ENCODE measurements at places on chromosomes 13 and 19. TPM values are rescaled to one million over a fixed set of nuclear protein-coding genes. Genes with fewer than 3 reads are reported as not detected.
A peak's percentile ranks its signal among the peaks of the same experiment; 100 is the strongest.

DNA sequence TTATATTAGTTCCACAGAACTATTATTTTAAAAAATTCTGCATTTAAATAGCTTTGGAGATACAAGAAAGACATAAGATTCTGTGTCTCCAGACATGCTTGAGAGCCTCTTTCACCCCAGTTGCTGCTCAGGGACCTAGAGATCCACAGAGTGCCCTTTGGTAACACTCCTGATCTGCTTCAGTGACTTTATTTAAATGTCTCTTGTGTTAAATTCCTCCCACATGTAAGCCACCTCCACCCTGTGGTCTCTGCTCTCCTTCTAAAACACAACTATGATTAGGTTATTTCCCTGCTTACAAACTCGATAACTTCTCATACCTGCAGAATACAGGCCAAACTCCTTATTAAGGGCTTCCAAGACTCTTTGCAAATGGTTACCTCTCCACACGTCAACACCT lies 141.0 kb downstream of the RFC3 start:
- no peak for DNase-seq

GRCh38 chr13:68417801-68418200 lies 1187.7 kb upstream of the PCDH9 start:
- DNase-seq, result no peak

DNA sequence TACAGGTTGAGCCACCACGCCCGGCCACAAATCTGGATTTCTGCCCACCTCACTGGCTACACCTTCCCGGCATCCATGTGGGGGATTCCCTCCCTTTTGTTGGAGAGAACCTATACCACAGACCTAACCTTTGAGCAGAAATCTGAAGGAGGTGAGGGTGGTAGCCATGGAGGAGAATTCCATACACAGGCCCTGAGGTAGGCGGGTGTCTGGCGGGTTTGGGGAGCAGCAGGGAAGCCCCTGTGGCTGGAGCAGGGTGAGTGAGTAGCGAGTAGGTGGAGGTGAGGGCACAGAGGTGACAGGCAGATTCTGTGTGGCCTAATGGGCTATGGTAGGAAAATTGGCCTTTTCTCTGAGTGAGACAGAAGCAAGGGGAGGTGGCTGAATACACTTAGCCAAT lies 10.6 kb downstream of the EIF3K start:
- no peak for DNase-seq

GRCh38 chr19:7552781-7553180 lies 17.3 kb downstream of the PNPLA6 start:
- no peak for DNase-seq

GRCh38 chr13:109644069-109644750 lies 142.2 kb downstream of the IRS2 start:
- no peak for DNase-seq

- no peak for DNase-seq
These were observed 1674.5 kb upstream of the SLC10A2 start for GRCh38 chr13:104740641-104741222.

GRCh38 chr13:44651209-44651608 lies 75.1 kb upstream of the TSC22D1 start:
- no peak for DNase-seq

DNA sequence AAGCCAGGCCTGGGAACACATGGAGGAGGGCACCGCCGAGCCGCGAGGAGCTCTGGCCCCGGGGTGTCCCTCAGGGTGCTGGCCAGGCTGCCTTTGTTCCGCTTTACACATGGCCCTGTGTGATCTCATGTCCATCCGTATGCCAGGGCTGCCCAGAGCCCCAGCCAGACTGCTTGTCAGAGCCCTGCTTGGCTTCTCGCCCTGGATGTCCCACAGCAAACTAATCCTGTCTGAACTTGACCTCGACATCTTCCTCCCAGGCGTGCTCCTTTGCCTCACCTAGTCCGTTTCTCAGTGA lies 14.3 kb downstream of the BCKDHA start:
- no peak for DNase-seq

- DNase-seq, result no peak
These were observed 16.2 kb downstream of the FRY start for GRCh38 chr13:32047793-32048192.

DNA sequence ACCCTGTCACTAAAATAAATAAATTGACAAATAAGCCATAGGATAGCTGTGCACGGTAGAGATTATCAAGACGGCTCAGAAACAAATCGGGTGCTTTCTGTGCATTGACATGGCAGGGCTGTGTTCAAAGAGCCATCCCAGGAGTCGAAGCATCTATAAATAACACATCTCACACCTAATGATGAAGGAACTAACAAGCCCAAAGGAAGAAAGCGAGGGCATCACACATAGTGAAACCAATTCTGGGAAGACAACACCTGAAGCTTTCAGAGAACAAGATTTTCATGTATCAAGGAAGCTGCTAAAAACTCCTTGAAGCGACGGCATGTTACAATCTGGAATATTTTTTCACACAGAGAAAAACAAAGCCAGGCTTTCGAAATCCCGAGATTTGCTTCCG lies 36.1 kb downstream of the KLF2 start:
- no peak for DNase-seq

GRCh38 chr19:54063350-54064116 lies at the start of gene VSTM1:
Gene VSTM1, minus strand, starts transcription at chr19:54063897. Its CDS starts 120 bp downstream, at chr19:54063777.
- DNase-seq, result no peak

DNA sequence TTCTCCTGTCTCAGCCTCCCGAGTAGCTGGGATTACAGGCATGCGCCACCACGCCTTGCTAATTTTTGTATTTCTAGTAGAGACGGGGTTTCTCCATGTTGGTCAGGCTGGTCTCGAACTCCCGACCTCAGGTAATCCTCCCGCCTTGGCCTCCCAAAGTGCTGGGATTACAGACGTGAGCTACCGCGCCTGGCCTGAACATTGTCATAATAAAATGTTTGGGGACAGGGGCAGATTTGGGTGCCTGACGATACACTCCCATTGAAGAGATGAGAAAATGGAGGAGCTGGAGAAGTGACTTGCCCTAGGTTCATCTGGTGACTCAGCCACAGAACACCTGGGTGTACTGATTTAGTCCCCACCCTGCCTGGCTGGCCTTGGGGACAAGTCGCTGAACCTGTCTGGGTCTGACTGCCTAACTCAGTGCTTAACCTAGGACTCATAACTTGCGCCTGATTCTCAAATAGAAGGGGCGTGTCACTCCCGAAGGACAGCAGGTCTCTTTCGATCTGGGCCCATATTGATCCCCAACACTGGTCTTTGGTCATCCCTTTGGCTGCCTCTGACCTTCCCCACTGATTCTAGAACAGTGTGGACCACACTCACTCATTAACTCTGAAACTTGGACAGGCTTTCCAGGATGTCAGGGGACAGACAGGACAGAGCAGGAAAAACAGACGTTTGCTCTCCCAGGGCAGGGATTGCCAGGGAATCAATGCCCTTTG lies 7.6 kb upstream of the BICRA start:
- DNase-seq, result peak; percentile 57

DNA sequence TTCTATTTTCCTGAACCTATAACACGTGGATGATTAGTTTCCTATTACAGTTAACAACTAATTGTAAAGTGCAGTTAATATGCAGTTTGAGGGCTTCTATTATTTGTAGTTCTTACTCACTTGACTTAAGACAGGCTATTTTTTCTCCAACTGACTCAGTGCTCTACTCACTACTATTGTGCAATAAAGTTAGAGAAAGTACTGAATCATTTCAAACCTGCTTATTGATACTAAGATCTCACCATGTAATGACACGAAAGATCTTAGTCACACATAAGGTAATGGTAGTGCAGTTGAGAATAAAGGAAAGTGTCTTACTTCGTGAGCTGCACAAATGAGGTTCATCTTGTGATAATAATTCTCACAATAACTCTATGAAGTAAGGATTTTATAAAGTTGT lies 22.8 kb upstream of the ITM2B start:
- no peak for DNase-seq

DNA sequence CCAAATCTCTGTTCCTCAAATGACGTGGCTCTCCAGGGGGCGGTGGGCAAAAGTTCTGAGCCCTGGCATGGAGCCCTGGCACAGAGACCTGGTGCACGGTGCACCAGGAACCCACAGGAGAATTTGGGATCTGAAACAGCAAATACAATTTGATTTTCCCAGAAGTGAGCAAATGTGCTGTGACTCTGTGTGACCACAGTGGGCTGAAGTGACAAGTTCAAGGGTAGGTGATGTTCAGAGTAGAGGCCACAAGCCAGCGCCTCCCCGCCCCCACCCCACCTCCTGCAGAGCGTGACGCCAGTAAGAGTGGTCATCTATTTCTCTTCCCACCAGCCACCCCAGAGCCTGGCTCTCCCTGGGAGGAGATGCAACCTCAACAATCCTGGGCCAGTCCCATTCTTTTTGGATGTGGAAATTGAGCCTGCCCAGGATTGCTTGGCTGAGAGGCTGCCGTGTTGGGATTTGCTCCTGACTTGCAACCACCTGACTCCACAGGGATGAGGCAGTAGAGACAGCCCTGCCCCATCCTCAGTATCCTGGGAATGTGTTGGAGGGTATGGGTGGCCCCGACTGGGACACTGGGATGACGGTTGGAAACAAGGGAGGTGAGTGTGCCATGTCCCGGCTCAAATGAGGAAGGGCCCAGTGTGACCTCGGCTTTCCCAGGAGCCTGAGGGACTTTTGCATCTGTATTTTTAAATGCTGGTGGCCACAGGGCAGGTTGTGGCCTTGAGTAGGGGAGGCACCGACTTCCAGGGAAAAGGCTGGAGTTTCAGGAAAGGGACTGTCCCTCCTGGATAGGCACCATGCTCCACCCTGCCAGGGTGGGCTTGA lies 11.1 kb upstream of the BCL3 start:
- no peak for DNase-seq

DNA sequence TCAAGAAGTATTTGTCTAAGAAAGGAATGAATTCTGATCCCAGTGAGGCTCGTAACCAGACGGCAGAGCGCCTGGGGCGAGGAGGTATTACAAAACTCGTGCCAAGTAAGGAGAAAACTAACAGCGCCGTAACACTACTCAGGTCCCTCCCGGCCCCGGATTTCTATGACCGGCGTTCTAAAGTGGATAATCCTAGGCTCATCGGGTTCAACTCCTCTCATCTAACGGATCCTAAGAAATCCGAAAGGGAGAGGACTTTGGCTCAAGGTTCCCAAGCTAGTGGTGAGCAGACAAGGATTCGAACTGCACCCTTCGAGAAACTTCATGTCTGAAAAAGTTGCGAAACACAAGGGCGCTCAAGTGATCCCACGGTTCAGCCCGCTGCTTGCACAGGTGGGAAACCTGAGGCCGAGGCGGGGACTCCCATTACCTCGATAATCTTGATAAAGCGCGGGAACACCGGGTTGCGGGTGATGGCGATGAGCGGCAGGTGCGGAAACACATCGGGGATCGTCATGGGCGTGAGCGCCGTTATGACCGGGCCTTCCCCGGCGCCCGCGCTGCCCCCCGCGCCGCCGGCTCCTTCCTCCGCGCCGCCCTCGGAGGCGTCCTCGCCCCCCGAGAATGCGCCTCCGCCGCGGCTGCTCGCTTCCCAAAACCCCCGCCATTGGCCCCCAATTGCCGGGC lies 529 bp downstream of the LONP1 start:
- peak; percentile 22 for DNase-seq

DNA sequence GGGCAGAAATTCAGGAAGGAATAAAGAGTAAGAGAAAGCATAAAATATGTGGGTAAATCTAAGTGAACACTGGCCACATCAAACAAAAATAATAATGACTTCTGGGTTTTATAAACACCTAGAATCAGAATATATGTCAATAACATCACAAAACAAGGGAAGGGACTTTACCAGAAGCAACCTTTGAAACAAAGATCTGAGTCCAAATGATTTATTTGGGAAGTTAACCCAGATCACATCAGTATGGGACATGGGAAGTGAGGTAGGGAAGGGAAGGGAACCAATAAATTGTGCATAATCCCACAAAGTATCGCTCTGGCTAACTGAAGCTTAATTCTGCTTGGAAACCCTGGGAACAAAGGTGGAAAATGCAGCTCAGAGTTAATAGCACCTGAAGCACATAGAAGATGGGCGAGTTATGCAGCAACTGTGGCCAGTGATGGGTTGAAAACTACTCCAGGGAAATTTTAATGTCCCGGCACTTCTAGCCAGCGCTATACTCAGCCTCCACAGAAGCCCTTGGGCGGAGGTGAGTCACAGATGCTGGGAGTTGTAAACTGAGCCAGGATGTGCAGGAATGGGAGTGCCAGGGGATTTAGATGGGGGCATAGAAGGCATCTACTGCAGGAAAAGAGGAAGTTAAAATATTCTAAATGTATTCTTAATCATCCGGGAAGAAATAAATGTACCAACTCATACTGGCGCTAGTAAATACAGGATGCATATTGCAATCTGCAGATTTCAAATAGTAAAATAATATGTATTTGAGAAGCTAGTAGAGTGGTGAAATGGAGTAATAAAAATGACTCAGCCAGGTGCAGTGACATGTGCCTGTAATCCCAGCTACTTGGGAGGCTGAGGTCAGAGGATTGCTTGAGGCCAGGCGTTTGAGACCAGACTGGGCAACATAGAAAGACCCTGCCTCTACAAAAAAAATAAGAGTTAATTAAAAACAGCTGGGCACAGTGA lies 34.2 kb upstream of the CEBPG start:
- DNase-seq, result no peak

- no peak for DNase-seq
These were observed 202.2 kb downstream of the SUCLA2 start for GRCh38 chr13:47798906-47799305.

DNA sequence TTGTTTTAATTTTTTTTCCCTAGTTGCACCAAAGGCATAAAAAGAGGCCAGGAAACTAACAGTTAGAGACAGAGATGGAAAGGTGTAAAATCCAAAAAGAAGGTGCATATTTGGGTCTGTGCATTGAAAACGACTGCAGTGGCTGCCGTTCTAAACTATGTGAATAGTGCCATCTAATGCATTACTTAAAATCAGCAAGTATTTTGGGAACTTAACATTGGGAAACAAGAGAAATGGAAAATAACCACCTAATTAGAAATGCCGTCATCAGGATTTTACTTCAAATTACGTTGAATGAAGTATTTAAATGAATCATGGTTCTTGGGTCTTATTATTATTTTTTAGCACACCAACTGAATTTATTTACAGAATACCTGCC lies 189.5 kb upstream of the MIR17HG start:
- DNase-seq, result no peak

- no peak for DNase-seq
These were observed 82.9 kb downstream of the POU4F1 start for GRCh38 chr13:78520425-78520824.

- no peak for DNase-seq
These were observed 845.8 kb upstream of the SLITRK5 start for GRCh38 chr13:86825410-86825809.

GRCh38 chr13:22757530-22758120 lies 423.2 kb upstream of the SGCG start:
- no peak for DNase-seq

- no peak for DNase-seq
These were observed 2.0 kb downstream of the ZNF784 start for GRCh38 chr19:55622242-55622969.

GRCh38 chr19:18415178-18415867 lies 3.9 kb upstream of the SSBP4 start:
- no peak for DNase-seq

Gene ADGRE3
- not detected for total RNA-seq

Gene PSG1
- total RNA-seq, result not detected

Gene ADGRE2
- 0.23 TPM for total RNA-seq

Gene TMEM150B
- 1.6 TPM for total RNA-seq

Gene ZNF230
- 5.5 TPM for total RNA-seq

Gene TICAM1
- total RNA-seq, result 6.0 TPM

Gene PPFIA3
- 12.7 TPM for total RNA-seq

Gene SIGLEC8
- not detected for total RNA-seq

Gene MUC16
- 0.05 TPM for total RNA-seq
